ENCODE measurements at places on chromosomes 4 and X. TPM values are rescaled to one million over a fixed set of nuclear protein-coding genes. Genes with fewer than 3 reads are reported as not detected.

The USP46 gene
- total RNA-seq, result 59.0 TPM

DNA sequence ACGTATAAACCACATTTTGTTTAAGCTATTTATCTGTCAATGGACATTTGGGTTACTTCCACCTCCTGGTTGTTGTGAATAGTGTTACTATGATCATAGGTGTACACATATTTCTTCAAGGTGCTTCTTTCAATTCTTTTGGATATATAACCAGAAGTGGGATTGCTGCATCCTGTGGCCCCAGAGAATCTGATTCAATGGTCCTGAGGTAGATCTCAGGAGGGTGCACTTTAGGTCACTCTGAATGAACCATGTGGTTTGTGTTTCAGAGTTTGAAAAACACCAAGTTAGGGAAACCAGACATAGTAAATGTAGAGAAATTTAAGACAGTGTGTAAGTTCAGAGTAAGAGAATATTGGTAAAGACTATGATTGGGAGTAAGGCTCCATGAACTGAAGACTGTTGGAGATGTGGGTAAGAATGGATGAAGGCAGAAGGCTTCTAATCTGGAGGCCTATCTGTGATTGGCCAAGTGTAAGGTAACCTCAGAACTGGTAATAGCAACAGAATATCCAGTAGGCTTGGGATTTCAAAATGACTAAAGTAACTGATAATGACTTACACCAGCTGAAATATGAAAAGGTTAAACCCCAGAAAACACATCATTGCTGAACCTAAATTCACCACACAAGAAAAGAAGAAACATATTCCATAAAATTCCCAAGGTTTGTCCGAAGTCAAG lies 236.9 kb downstream of the CAMK2D start:
- DNase-seq, result no peak

- no peak for DNase-seq
Measured at GRCh38 chr4:16212138-16212782, 14.0 kb downstream of the TAPT1 start.

GRCh38 chr4:156615066-156615531 lies 356.5 kb downstream of the PDGFC start:
- peak; percentile 100 for DNase-seq
